Stomach (tissue), 19 donors: ENCODE measurements at places on chromosomes 6 and 20. TPM values are rescaled to one million over a fixed set of nuclear protein-coding genes. Genes with fewer than 3 reads are reported as not detected.

The BNIP5 gene
- total RNA-seq, result 5.8 TPM

The MCCD1 gene
- not detected for total RNA-seq

The LZTS3 gene
- 27.5 TPM for total RNA-seq

The PDE7B gene
- total RNA-seq, result 73.2 TPM

The PIM1 gene
- 52.9 TPM for total RNA-seq

The CPXM1 gene
- not detected for total RNA-seq

The CBFA2T2 gene
- total RNA-seq, result 14.8 TPM

The RNGTT gene
- 8.0 TPM for total RNA-seq

The IGF2R gene
- 70.3 TPM for total RNA-seq

The IL17F gene
- not detected for total RNA-seq

The PCK1 gene
- total RNA-seq, result 0.58 TPM
